ENCODE measurements at places on chromosomes 1 and 21.

DNA sequence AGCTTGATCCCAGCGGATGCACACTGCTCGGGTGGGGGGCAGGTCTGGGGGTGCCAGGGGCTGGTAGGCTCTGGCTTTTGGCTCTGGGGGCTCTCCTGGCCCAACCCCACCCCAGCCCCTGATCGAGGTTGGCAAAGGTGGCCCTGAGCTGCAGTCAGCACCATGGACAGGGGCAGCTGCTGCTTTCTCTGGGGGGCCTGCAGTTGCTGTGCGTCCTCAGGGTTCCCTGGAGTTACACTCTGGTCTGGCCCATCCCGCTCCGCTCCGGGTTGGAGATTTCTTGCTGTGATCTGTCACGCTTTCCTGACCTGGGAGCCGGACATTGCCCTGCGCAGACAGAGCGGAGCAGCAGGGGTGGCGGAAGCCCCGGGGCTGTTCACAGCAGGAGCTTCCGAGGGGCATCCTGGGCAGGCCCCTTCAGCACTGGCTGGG lies 8.0 kb upstream of the PLCH2 start:
- DNase-seq = no peak

GRCh38 chr1:60911966-60912697 lies 170.2 kb upstream of the NFIA start:
- DNase-seq = no peak

DNA sequence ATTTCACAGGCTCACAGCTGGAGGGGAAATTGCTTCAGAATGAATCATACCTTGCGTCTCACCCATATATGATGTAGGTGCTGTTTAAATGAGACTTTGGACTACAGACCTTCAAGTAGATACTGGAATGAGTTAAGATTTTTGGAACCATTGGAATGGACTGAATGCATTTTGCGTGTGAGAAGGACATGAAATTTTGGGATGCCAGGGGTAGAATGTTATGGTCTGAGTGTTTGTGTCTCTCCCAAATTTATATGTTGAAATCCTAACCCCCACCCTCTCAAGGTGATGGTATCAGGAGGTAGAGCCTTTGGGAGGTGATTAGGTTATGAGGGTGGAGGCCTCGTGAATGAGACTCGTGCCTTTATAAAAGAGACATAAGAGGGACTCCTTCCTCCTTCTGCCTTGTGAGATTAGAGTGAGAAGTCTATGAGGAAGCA lies 41.4 kb downstream of the KCNK1 start:
- no peak for DNase-seq

GRCh38 chr1:234486858-234487840 lies 8.2 kb upstream of the TARBP1 start:
- no peak for DNase-seq

DNA sequence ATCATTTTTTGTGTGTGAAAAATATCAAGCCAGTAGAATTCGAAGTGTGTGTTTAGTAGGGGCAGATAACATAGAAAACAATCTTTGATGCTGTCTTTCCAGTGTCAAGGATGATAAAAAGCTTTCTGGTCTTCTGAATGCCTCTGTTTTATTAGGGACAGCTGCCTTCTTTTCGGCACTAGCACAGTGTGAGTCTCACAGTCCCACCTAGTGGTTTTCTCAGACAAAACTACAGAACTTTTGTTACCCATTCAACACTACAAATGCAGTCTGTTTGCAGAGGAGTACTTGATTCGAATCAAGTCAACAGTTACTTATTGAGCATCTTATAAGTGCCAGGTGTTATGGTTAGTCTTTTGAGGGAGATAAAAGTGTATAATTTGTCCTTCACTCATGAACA lies 30.6 kb upstream of the MCOLN3 start:
- no peak for DNase-seq

GRCh38 chr1:93598861-93599439 lies 82.7 kb downstream of the BCAR3 start:
- no peak for DNase-seq

DNA sequence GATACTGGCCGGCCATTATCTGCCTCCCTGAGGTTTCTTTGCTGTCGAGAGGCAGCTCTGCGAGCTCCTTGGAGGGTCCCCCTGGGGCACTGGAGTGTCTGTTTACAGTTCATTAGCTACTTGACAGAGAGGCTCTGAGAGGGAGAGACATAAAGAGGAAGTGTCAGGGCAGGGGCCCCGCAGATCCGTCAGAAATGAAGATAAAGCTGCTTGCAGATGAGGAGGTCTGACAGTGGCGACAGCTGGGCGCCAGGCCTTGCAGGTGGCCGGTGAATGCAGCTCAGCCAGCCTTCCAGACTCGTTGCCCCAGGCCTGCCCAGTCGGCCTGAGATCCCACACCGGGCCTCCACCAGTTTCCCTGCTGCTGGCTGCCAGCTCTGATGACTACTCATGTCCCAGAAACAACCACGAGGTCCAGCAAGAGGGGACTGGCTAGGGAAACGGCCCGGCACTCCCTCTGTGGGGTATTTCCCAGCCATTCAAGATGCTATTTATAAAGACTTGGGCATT lies 84.7 kb downstream of the DISP3 start:
- no peak for DNase-seq

DNA sequence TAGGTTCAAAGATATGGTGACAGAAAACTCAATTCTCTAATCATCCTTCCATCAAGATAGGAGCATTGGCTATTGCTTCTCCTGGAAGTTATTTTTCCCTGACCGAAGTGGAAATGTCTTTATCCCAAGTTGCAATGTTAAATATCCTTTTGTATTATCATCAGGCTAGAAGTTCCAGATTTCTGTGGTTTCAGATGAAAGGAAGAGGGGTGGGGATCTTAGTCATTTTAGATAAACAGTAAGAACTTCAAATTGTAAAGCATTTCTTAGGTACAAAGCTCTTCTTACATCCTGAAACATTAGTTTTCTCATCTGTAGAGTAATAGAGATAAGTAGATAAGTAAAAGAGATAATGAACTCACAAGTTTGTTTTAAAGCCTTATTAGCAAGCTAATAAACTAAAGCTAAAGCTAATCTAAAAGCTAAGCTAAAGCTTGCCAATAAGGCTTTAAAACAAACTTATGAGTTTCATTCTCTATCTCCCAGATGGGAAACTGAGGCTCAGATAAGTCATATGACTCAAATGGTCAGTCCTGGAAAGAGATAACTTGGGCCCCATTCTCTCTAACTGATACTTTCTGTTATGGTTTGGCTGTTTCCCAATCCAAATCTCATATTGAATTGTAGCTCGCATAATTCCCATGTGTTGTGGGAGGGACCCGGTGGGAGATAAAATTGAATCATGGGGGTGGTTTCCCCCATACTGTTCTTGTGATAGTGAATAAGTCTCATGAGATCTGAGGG lies 99.2 kb upstream of the KCNK2 start:
- DNase-seq = no peak

- DNase-seq = no peak
These were observed 92.1 kb upstream of the IPO9 start for GRCh38 chr1:201736707-201737320.

GRCh38 chr1:10626131-10626731 lies 151.5 kb downstream of the PEX14 start:
- DNase-seq = no peak

DNA sequence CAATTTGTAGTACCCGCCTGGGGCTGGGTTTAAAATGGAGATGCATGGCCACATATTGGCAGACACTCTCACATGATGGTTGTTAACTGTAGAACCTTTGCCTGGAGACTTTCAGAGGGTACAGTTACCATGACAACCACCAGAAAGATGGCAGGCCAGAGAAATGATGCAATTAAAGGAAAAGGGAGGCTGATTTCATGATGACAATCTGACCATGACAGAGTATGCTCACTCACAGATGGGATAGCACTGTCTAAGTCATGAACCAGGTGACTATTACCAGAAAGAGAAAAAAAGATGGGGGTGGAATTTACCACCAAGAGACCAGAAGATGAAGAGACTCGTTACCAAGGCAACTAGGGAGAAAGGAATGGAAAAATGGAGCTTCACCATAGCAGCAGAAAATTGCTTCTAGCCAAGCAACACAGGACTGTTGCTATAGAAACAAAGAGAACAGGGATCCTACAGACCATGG lies 3.5 kb upstream of the TRIT1 start:
- no peak for DNase-seq

DNA sequence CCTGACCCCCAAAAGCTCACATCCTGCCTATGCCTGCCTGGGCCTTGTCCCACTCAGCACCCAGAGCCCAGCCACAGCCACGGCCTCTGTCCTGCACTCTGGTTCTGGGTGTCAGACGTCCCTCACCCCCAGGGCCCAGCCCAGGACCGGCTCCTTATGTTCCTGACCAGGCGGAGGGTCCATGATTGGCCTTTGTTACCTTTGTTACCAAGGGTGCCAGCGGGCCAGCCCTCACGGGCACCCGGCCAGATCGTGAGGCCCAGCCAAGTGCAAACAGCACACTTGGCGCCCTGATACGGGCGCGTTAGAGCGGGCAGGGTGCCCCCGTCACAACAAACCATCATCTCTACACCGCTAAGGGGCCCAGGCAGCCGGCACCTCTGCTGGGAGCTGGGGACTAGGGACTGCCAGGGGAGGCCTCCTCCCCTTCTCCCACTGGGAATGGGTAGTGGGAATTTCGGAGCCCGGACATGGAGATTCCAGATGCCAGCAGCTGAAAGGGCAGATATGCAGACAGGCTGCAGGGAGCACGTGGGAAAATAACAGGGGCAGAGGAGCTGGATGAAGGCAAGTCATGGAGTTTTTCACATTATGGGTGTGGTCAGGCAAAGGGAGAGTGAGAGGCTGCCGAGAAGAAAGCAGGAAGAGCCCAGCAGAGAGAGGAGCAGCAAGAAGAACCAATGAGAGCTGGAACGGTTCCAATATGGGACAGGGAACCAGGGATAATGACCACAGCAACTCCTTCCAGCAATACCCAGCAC lies 22.1 kb downstream of the HSPG2 start:
- no peak for DNase-seq

- DNase-seq = no peak
These were observed 4.1 kb downstream of the EIF2D start for GRCh38 chr1:206608108-206608698.

DNA sequence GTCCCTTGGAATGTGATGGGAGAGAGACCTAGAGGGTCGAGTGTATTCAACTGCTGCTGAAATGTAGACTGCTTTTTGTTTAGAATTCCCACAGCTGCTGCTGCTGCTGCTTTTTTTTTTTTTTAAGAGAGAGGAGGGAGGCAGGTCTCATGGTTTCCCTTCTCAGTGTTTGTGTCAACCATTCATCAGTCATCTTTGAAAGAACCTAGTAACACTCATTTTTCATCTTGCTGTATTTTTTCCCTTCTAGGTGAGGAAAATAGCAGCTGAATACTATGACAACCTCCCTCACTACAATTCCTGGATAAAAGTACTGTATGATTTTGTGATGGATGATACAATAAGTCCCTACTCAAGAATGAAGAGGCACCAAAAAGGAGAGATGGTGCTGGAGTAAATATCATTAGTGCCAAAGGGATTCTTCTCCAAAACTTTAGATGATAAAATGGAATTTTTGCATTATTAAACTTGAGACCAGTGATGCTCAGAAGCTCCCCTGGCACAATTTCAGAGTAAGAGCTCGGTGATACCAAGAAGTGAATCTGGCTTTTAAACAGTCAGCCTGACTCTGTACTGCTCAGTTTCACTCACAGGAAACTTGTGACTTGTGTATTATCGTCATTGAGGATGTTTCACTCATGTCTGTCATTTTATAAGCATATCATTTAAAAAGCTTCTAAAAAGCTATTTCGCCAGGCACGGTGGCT lies 9.2 kb downstream of the DEGS1 start:
- DNase-seq = no peak

DNA sequence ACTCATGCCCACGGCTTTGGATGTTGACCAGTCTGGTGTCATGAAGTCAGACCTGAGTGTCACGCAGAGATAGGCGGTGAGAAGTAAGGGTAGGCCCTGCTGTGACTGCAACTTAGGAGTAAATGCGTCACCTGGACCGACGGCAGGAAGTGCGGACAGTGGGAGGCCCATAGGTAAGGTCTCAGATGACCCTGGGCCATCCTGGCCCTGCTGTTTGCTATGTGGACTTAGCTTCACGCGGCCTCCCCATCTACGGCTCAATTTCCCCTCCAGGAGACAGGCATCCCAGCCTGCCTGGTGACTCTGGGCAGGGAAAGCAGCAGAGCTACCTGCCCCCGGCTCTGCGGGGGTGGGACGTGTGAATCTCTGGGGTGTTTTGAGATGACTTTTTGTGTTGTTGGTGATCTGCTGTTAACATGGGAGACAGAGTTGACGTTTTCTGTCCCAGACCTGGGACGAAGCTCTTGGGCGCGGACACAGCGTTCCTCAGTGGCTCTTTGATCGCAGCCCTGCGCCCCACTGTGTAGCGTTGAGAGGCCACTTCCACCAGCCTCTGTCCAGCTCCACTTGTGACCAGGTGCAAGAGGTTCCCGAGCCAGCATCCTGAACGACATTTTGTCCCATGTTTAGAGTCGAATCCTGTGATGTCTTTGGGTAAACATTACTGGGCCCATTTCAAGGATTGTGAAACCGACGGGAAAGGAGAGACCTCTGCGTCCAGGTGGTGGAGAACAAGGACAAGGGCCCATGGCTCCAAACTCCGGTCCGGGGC lies 39.9 kb downstream of the CRYAA start:
- no peak for DNase-seq

DNA sequence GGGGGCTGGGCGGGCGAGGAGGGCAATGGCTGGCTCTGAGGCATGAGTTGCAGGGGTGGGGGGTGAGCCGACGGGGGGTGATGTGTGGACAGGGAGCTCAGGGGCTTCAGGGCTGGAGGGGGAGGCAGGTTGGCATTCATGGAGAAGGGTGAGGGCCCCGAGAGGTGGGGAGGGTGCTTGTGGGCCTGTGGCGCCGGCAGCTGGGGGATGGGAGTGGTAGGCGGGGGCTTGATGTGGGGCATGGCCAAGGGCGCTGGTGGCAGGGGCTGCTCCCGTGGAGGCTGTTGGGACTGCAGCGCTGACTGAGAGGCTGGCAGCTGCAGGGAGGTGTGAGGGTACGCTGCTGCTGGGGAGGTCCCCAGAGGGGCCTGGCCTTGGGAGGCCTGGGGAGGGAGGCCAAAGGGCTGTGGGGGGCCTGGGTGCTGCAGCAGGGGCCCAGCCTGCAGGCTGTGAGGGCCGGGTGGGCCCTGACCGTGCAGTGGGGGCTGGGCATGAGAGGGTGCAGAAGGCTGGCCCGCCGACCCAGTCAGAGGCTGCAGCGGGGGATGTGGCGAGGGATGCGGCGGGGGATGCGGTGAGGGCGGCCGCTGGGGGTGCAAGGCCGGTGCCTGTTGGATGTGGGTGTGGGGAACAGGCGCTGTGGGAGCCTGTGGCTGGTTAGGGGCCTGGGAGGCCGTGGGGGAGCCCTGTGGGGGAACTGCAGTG lies 42.7 kb downstream of the SLC45A1 start:
- DNase-seq = no peak

DNA sequence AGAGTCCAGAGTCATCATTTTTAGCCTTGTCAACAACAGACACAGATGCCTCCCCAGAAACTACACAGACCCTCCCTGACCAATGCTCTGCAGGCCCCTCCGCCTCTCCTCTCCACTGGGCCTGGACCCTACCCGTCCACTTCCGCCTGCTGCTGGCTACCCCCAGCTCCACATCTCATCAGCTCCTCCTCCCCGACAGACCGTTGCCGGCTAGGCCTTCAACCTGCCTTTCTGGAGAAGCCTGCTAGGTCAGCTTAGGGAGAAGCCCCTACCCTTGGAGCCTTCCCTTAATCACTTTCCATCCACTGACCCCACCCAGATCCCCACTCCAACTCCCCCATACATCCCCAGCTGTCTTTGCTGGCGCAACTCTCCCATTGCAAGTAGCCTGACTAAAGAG lies 1.4 kb downstream of the TRIM17 start:
- DNase-seq = no peak
